ENCODE measurements at places on chromosomes 2 and 18.

GRCh38 chr2:229235131-229235914 is 35.8 kb downstream of the PID1 start:
- no peak for ATAC-seq

DNA sequence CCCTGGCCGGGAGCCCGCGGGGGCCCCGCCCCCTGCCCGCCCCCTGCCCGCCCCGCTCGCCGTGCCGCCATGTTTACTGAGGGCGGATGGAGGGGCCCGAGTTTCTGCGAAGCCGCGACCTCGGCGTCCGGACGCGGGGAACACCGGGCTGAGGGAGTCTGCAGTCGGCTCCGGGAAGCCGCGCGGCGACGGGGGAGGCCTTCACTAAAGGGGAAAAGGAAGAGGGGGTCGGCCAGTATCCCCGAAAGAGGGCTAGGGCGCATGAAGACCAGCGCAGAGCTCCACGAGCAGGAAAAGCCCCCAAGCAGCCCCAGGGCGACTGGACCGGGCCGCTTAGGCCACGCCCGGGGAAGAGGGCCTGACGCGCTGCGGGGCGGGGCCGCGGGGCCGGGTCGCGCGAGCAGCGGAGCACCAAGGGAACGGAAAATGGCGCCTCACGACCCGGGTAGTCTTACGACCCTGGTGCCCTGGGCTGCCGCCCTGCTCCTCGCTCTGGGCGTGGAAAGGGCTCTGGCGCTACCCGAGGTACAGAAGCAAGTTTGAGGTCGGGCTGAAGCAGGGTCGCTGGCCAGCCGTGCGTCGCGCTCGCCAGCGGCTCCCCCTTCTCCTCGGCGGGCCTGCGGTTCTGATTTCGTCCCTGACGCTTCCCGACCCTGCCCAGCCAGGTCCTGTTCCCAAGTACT is at the start of the genes ATRAID and SLC5A6:
Gene ATRAID, plus strand, starts transcription at position 99 of the 683 bp plus-strand sequence. Its CDS starts 328 bp downstream, at position 427.
Gene SLC5A6, minus strand, starts transcription at position 326 of the 683 bp plus-strand sequence. CDS start 4,618 bp downstream, outside the sequence.
- ATAC-seq = peak; percentile 89

- peak; percentile 2 for ATAC-seq
Measured at GRCh38 chr18:2572171-2572569, 813 bp downstream of the NDC80 start.

DNA sequence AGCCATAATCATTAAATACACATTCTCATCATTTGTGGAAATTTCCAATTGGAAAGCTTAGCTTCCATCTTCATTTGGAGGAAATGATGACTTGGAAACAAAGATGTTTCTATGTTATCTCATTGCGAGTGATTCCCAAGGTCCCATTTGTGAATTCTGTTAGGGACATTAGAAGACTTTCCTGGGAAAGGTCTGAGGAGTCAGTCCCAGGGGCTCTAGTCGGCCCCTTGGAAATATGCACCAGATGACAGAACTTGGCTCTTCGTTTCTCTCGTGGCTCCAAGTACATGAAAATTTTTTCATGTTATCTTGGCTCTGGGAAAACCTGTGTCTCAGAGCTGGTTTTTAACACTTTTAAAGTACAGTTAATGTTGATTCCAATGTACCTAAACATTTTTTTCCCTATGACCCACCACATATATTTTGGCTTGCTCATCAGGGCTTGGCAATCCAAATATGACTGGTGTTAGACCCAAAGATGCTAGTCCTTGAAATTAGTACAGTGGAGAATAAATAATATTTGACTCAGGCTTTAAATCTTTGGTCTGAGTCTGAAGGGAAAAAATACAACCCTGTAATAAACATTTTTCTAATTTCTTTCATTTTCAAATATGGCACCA is 15.4 kb upstream of the CAVIN2 start:
- no peak for ATAC-seq

DNA sequence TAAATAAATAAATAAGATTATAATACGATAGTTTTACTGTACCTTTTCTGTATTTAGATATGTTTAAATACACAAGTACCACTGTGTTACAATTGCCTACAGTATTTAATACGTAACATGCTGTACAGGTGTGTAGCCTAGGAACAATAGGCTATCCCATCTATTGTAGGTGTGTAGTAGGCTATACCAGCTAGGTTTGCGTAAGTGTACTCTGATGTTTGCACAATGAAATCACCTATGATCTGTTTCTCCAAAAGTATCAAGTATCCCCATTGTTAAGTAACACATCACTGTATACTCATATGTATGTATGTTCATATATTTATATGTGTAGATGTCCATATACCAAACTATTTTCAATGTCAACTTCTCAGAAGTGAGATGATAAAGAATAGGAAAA is 118.2 kb upstream of the RND3 start:
- ATAC-seq = no peak

- peak; percentile 65 for ATAC-seq
Measured at GRCh38 chr18:65352186-65352585, 398.6 kb upstream of the CDH7 start.
